Adipocyte (in vitro differentiated cells): ENCODE measurements at places on chromosomes 3 and 15.

GRCh38 chr3:9785602-9786001 is 6.7 kb downstream of the TADA3 start:
- DNase-seq = no peak

GRCh38 chr3:100523050-100523760 is 30.8 kb downstream of the TMEM45A start:
- no peak for DNase-seq

DNA sequence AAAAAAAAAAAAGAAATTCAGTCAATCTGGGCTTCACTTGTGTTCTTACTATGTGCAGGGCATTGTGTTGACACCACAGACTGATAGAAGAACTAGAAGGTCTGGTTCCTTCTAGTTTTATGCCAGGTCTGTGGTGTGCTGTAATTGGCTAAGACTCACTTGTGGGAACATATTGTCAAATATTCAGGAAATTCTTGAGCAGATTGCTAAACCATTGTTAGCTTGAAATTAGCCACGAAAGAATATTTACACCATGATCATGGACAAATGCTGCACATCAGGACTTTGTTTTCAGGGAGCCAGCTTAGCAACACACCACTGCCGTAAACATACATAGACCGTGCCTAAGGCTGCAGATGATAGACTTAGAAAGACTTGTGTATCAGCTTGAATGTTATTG is 74.6 kb downstream of the GTPBP8 start:
- DNase-seq = no peak

DNA sequence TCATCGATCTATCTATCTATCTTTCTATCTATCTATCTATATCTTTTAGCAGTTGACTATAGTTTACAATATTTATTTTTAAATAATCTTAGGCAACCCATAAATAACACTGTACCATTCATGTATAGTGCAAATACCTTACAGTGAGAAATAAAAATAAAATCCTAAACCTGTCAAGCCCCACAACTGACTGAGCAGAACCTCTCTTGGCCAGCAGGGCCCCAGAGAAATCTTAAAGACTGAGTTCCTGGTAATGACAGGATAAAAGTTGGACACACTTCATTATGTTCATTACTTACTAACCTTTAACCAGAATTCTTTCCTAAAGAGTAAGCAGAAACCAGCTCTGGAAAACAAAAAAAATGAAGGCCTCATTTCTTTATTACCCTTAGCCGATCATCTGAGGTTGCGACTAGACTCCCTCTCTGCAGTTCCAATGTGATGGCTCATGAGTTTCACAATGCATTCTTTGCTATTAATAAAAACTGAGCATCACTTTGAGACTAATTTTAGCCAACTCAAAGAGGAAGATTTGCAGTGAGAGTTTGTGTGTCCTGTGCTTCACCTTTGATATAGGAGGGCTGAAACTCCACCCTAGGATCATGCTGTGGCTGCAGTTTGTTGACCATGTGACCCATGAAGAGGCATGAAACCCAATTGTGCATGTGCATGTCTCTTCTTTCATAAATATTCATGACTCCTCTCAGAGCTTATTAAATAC is 1072.0 kb downstream of the NSUN3 start:
- peak; percentile 0 for DNase-seq

DNA sequence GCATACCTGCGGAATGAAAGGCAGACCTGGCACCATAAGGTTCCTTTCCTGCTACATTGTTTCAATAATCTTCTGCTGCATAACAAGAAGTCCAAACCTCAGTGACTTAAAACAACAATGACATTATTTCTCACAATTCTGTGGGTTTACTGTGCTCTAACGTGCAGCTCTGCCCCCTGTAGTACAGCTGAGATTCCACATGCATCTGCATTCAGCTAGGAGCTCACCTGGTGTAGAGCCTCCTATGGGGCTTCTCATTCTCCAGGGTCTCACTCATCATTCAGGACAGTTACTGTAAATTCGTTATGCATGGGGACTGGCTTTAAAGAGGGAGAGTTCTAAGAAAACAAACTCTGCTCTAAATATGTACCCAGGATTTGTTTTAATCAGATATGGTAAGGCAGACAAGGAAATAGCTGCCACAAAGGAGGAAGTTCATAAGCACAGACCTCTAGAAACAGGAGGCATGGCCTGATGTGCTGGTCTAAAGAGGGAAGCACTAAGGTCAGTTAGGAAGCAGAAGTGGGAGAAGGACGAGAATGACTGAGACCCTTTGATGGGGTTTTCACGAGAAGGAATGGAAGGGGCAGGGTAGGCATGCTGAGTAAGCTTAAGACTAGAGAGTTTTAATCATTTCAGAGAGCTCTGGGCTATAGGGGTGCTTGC is 347.0 kb downstream of the NEK10 start:
- no peak for DNase-seq

GRCh38 chr3:21484057-21484827 is 266.8 kb downstream of the ZNF385D start:
- DNase-seq = peak; percentile 88

DNA sequence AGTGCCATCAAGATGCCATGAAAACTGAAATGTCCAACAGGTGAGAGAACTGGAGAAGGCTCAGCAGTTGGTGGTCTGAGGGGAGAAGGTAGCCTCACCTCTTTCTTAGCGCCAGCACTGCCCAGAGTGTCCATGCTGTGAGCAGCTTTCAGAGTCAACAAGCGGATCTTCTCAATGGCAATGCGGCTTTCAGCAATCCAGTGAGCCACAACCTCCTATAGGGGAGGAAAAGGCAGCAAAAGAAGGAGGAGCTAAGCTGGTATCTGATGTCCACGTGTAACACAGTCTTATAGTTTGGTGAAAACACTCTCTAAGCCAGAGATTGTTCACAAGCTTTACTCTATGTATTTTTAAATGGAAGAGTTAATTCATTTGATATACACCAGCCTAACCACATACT is 36.1 kb upstream of the ACKR4 start:
- DNase-seq = no peak

GRCh38 chr15:40279437-40280141 is 3.3 kb downstream of the ANKRD63 start:
- peak; percentile 83 for DNase-seq

GRCh38 chr3:124688581-124689454 is 41.4 kb upstream of the UMPS start:
- peak; percentile 93 for DNase-seq

DNA sequence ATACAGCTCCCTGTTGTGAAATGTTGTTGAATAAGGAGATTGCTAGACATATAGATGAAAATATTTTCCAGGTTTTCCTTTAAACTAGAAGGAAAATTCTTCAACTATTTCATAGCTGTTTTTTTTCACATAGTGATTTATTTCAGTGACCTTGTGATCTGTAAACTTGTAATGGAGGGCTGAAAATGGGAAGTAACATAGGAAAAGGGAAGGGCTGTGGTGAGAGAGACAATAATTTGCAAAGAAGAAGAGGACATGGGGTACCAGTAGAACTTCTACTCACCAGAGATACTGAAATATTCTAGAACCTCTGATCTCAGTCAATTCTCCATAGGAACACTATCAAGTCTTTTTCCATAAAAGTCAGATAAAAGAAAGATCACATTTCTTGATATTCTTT is 60.4 kb downstream of the PLS1 start:
- DNase-seq = no peak
